ENCODE measurements at places on chromosomes 4 and X. TPM values are rescaled to one million over a fixed set of nuclear protein-coding genes. Genes with fewer than 3 reads are reported as not detected.

Gene PPA2
- 50.8 TPM for total RNA-seq

Gene TBC1D8B
- total RNA-seq = 2.4 TPM

Gene CXCL5
- 0.13 TPM for total RNA-seq

Gene PNMA6F
- not detected for total RNA-seq

Gene GPC4
- total RNA-seq = 0.13 TPM

Gene UGT2B15
- total RNA-seq = not detected

Gene ALB
- not detected for total RNA-seq

Gene PPBP
- not detected for total RNA-seq

Gene MAGED2
- 263 TPM for total RNA-seq

Gene TMEM35A
- total RNA-seq = 1.9 TPM

Gene CXCL11
- total RNA-seq = 0.26 TPM

Gene ADGRL3
- 0.13 TPM for total RNA-seq

Gene PDZD4
- total RNA-seq = 0.89 TPM
